Stimulated activated memory B cell treated with anti-CD40 and anti-IgM and Interleukin-4, amounts not matched to agents 10 μg/mL and 1 μg/mL and 100 μg/mL, for 72 hours (primary cell): ENCODE measurements at places on chromosomes 2 and 18.

GRCh38 chr2:203361922-203362321 lies 33.7 kb downstream of the ABI2 start:
- no peak overlapping the region for H3K4me3 ChIP-seq
- no peaks in the 10 kb centered on the region for H3K27me3 ChIP-seq

- H3K4me3 ChIP-seq: no peak overlapping the region
- H3K4me1 ChIP-seq: no peaks in the 10 kb centered on the region
- H3K36me3 ChIP-seq: no peaks in the 10 kb centered on the region
- no peak overlapping the region for H3K27ac ChIP-seq
- no peak for ATAC-seq
- no peaks in the 10 kb centered on the region for H3K27me3 ChIP-seq
These were observed 492.9 kb upstream of the ZEB2 start for GRCh38 chr2:145012806-145013205.

GRCh38 chr2:204004912-204005311 lies 68.3 kb downstream of the ICOS start:
- no peaks in the 10 kb centered on the region for H3K27me3 ChIP-seq
- H3K4me3 ChIP-seq: no peak overlapping the region
- no peaks in the 10 kb centered on the region for H3K36me3 ChIP-seq
- no peaks in the 10 kb centered on the region for H3K4me1 ChIP-seq

GRCh38 chr2:64222351-64222750 lies 78.1 kb upstream of the PELI1 start:
- H3K27me3 ChIP-seq: no peaks in the 10 kb centered on the region
- H3K36me3 ChIP-seq: no peaks in the 10 kb centered on the region
- ATAC-seq: no peak
- peaks cover 39% of the 10 kb centered on the region for H3K4me1 ChIP-seq
- no peak overlapping the region for H3K4me3 ChIP-seq
- H3K27ac ChIP-seq: peak overlapping the region; percentile 89

DNA sequence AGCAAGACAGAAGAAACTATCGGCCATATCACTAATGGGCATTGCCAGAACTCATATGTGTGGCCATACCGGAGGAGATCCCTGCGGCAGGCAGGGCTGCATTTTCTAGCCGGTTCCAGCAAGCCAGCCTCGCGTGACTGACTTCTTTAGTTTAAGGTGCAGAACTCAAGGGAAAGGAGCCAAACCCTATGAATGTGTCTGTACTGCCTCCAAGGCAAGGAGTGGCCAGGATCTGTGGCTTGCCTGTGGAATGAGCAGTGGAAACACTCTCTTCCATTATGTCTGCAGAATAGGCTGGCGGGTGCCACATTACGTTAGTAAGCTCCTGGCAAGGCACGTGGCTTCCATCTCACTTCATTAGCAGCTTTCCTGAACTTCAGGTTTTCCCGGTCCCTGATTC lies 137.6 kb downstream of the ATL2 start:
- H3K36me3 ChIP-seq: no peaks in the 10 kb centered on the region
- no peaks in the 10 kb centered on the region for H3K4me1 ChIP-seq
- no peak overlapping the region for H3K27ac ChIP-seq
- H3K27me3 ChIP-seq: peaks cover 11% of the 10 kb centered on the region
- no peak for ATAC-seq

GRCh38 chr18:54740136-54740846 lies 88.0 kb upstream of the RAB27B start:
- no peak overlapping the region for H3K4me3 ChIP-seq
- no peak overlapping the region for H3K27ac ChIP-seq
- no peaks in the 10 kb centered on the region for H3K36me3 ChIP-seq
- no peak for ATAC-seq
- no peaks in the 10 kb centered on the region for H3K4me1 ChIP-seq

GRCh38 chr2:237359894-237360780 lies 53.8 kb downstream of the COL6A3 start:
- no peaks in the 10 kb centered on the region for H3K27me3 ChIP-seq
- H3K27ac ChIP-seq: no peak overlapping the region
- H3K4me3 ChIP-seq: no peak overlapping the region
- H3K36me3 ChIP-seq: no peaks in the 10 kb centered on the region

DNA sequence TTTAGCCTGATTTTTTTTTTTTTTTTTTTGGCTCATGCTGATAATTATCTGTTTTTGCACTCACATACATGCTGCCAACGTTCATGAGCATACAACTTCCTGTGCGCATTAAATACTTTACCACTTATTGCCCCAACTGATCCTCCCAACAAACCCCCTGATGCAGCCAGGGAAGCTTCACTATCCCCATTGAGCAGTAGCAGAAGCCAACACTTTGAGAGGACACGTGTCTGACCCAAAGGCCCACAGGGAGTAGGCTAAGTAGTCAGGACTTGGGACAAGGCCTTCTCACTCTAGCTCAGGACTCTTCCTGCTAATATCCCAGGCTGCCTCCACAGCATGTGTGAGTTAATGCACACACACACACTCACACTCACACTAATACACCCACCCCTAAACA lies 36.2 kb upstream of the MAT2A start:
- ATAC-seq: no peak
- H3K36me3 ChIP-seq: no peaks in the 10 kb centered on the region
- H3K4me3 ChIP-seq: no peak overlapping the region
- H3K27me3 ChIP-seq: no peaks in the 10 kb centered on the region
- no peak overlapping the region for H3K27ac ChIP-seq

- ATAC-seq: no peak
- no peaks in the 10 kb centered on the region for H3K36me3 ChIP-seq
- H3K4me3 ChIP-seq: no peak overlapping the region
These were observed 73.6 kb downstream of the COPS8 start for GRCh38 chr2:237159006-237159911.

GRCh38 chr2:223602972-223603371 lies 811 bp upstream of the SCG2 start:
- H3K36me3 ChIP-seq: no peaks in the 10 kb centered on the region
- no peak overlapping the region for H3K27ac ChIP-seq
- peaks cover 24% of the 10 kb centered on the region for H3K27me3 ChIP-seq
- H3K4me1 ChIP-seq: no peaks in the 10 kb centered on the region

- no peak for ATAC-seq
- peaks cover 10% of the 10 kb centered on the region for H3K4me1 ChIP-seq
- H3K36me3 ChIP-seq: no peaks in the 10 kb centered on the region
- H3K27me3 ChIP-seq: no peaks in the 10 kb centered on the region
- H3K4me3 ChIP-seq: no peak overlapping the region
These were observed 120.0 kb downstream of the GALNT14 start for GRCh38 chr2:31018280-31018679.

DNA sequence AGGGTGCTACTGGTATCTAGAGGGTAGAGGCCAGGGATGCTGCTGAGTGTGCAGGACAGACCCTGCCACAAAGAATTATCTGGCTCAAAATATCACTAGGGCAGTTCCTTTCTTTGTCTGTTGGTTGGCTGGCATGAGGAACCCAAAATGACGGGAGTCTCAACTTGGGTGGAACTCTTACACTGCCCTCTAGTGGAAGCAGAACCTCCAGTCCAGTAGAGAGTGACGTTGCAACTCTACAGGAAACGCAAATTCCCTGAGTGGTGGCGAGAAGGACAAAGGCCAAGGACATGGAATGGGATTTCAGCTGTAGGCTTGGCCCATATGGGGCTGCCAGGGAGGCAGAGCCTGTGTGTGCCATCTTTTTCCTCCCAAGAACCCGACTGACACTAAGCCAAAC lies 47.1 kb downstream of the COPS8 start:
- no peak for ATAC-seq
- H3K27me3 ChIP-seq: no peaks in the 10 kb centered on the region

GRCh38 chr18:3066341-3067110 lies 53.6 kb upstream of the LPIN2 start:
- no peak overlapping the region for H3K27ac ChIP-seq
- H3K27me3 ChIP-seq: no peaks in the 10 kb centered on the region
- peaks cover 20% of the 10 kb centered on the region for H3K4me1 ChIP-seq
- H3K36me3 ChIP-seq: no peaks in the 10 kb centered on the region
- no peak for ATAC-seq

DNA sequence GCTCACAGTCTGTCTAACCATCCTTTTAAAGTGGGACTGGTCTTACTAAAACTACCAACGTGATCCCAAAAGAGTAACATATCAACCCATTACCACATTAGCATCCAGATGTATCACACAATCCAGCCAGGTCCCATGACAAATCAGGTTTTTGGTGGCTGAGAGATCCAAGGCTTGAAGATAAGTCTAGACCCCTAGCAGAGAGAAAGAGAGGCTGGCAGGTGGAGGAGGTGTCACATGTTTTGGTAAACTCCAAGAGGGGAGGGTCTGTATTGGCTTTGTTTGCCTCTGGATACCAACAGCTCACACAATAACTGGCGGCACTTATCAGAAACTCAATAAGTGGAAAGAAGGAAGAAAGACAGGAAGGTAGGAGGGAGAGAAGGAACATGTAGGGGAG lies 357.6 kb downstream of the SS18 start:
- ATAC-seq: no peak
- no peaks in the 10 kb centered on the region for H3K36me3 ChIP-seq
- H3K4me3 ChIP-seq: no peak overlapping the region
- peaks cover 11% of the 10 kb centered on the region for H3K27me3 ChIP-seq

- no peak overlapping the region for H3K27ac ChIP-seq
- no peaks in the 10 kb centered on the region for H3K27me3 ChIP-seq
- ATAC-seq: no peak
- H3K4me1 ChIP-seq: no peaks in the 10 kb centered on the region
- H3K36me3 ChIP-seq: no peaks in the 10 kb centered on the region
- no peak overlapping the region for H3K4me3 ChIP-seq
These were observed 200.3 kb downstream of the CMPK2 start for GRCh38 chr2:6665093-6666045.

GRCh38 chr2:84202166-84202565 lies 256.9 kb downstream of the SUCLG1 start:
- H3K27me3 ChIP-seq: no peaks in the 10 kb centered on the region
- ATAC-seq: no peak
- H3K4me3 ChIP-seq: no peak overlapping the region
- H3K36me3 ChIP-seq: no peaks in the 10 kb centered on the region

DNA sequence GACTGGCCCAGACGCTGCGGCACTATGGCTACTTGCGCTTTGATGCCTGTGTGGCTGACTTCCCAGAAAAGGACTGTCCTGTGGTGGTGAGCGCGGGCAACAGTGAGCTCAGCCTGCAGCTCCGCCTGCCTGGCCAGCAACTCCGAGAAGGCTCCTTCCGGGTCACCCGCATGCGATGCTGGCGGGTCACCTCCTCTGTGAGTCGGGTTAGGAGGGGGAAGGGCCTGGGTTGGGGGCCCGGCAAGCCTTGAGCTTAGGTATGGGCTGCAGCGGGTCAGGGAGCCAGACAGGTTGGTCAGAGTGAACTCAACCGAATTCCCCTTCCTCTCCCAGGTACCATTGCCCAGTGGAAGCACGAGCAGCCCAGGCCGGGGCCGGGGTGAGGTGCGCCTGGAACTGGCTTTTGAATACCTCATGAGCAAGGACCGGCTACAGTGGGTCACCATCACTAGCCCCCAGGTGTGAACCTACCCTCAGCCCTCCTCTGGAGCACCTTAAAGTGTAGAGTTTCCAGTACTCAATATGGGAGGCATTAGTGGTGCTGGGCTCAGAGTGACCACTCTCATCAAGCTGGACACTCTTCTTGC lies 4.9 kb downstream of the ZNF513 start:
- peaks cover 48% of the 10 kb centered on the region for H3K4me1 ChIP-seq
- H3K4me3 ChIP-seq: no peak overlapping the region
- no peak for ATAC-seq
- no peaks in the 10 kb centered on the region for H3K27me3 ChIP-seq
- peaks cover 58% of the 10 kb centered on the region for H3K36me3 ChIP-seq

- peaks cover 51% of the 10 kb centered on the region for H3K4me1 ChIP-seq
- no peak for ATAC-seq
These were observed 93.8 kb upstream of the MBOAT2 start for GRCh38 chr2:9097239-9097638.

GRCh38 chr2:126936219-126936723 lies 37.6 kb downstream of the TEX51 start:
- no peak for ATAC-seq
- peaks cover 56% of the 10 kb centered on the region for H3K27me3 ChIP-seq
- no peak overlapping the region for H3K4me3 ChIP-seq
- H3K27ac ChIP-seq: no peak overlapping the region
- peaks cover 6% of the 10 kb centered on the region for H3K4me1 ChIP-seq

DNA sequence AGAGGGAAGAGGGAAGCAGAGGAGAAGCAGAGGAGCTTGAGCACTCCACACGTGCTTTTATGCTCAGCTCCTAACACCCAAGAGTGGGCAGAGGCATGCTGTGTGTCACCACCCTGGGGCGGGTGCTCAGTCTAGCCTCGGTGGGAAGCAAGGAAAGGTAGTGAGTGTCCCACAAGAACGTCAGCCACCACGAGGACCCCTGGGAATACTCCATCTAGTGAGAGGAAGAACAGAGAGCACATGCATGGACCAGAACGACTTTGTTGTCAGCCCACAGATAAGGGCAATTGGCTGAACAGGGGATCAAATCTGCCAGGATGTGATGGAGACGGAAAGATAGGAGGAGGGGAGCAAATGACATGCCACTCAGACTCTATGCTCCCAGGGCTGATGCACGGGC lies 83.4 kb downstream of the XDH start:
- H3K4me1 ChIP-seq: peaks cover 9% of the 10 kb centered on the region
- H3K27ac ChIP-seq: no peak overlapping the region
- peak; percentile 55 for ATAC-seq

DNA sequence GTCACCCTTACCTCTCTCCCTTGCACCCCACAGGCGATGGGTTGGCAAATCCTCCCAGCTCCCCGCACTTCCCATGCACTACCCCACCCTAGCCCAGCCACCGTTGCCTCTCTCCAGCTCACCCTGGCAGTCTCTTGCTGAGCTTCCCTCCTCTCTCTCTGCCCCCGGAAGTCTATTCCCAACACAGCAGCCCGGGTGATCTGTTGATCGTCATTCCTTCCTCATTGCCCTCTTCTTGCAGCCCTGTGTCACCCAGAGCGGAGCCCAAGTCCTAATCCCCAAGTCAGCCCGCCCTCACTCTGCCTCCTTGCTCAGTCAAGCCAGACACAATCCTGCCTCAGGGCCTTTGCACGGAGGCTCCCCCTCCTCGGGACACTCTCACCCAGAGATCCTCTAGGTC lies 55.2 kb downstream of the CIB4 start:
- no peak overlapping the region for H3K4me3 ChIP-seq
- H3K36me3 ChIP-seq: no peaks in the 10 kb centered on the region
- H3K27me3 ChIP-seq: peaks cover 54% of the 10 kb centered on the region
- no peak for ATAC-seq
- H3K4me1 ChIP-seq: no peaks in the 10 kb centered on the region

- no peak overlapping the region for H3K4me3 ChIP-seq
- H3K36me3 ChIP-seq: no peaks in the 10 kb centered on the region
- no peak overlapping the region for H3K27ac ChIP-seq
- no peak for ATAC-seq
- H3K27me3 ChIP-seq: no peaks in the 10 kb centered on the region
- no peaks in the 10 kb centered on the region for H3K4me1 ChIP-seq
These were observed 516.3 kb upstream of the FSIP2 start for GRCh38 chr2:185222311-185222710.

GRCh38 chr2:45901468-45902032 lies 250.1 kb downstream of the PRKCE start:
- peaks cover 6% of the 10 kb centered on the region for H3K36me3 ChIP-seq
- H3K27me3 ChIP-seq: no peaks in the 10 kb centered on the region
- no peak overlapping the region for H3K27ac ChIP-seq
